Tongue (tissue), 3 donors: ENCODE measurements at places on chromosomes 3 and 15. TPM values are rescaled to one million over a fixed set of nuclear protein-coding genes. Genes with fewer than 3 reads are reported as not detected.

The C3orf22 gene
- total RNA-seq: not detected

DNA sequence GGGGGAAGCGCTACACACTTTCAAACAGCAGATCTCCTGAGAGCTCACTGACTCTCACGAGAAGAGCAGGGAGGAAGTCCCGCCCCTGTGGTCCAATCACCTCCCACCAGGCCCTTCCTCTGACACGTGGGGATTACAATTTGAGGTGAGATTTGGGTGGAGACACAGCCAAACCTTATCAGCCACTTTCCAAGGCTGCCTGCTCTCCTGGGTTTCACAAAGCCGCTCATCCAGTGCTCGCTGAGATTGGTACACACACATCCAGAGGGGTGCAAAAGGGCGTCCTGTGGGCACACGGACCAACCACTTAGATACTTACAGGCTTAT, 23.1 kb downstream of the XXYLT1 start:
- no peak for DNase-seq

The GPR160 gene
- 1.3 TPM for total RNA-seq

The CFAP100 gene
- not detected for total RNA-seq

DNA sequence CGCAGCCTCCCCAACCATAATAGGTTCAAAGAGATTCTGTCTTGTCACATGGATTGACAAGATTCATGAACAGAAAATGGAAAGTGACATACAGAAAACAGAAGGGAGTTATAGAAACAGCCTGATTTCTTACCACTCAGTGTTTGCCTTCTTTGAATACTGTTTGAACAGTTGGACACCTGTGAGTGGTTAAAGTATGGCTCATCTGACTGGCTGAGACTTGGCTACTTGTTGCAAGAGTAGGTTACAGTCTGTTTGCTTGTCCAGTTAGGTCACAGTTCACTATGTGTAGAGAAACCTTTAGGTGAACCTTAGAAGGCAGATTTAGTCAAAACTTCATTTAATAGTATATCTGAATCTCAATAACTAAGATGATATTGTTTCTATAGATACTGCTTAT, 1003.9 kb upstream of the EPHA6 start:
- no peak for DNase-seq

DNA sequence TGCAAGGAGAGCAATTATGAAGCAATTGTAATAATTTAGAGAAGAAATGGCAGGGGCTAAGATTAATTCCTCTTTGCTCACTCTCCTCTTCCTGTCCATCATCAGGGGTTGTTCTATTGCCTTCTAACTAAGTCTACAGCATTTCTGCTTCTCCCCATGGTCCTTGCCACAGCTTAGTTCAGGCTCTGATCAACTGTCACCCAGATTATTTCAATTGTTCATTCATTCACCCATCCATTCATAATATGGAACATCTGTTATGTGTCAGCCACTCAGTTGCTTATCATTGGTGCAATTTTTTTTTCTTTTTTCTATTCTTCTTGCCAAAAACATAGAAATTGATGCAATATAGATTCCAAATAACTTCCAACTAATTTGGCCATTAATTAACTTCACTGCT, 93.2 kb downstream of the CD47 start:
- no peak for DNase-seq

The HIGD2B gene
- total RNA-seq: not detected

The MFGE8 gene
- total RNA-seq: 53.5 TPM

The PLCB2 gene
- total RNA-seq: 8.7 TPM

The RAB6B gene
- total RNA-seq: 5.8 TPM

- DNase-seq: peak; percentile 78
Observed at GRCh38 chr15:57213862-57214261, 162.4 kb upstream of the CGNL1 start.

DNA sequence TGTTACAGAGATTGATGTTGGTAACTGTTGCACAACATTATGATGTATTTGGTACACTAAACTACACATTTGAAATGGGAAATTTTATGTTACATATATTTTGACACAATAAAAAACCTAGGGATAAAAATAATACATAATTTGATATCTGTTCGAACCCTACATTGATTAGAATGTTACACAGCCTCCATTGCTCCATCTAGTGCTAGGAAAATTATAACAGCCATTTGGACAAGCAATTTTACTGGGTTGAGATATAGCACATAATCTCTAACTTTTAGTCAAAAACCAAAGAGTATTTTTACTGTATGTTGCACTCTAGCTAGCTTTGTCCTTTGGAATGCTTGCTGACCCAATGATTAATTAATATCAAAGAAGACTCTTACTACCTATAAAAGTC, 108.1 kb downstream of the LSAMP start:
- no peak for DNase-seq

GRCh38 chr3:50150863-50151686, 4.0 kb upstream of the SEMA3F start:
- DNase-seq: peak; percentile 90

The GUCA1C gene
- total RNA-seq: not detected

The IL20RB gene
- 5.4 TPM for total RNA-seq

- no peak for DNase-seq
Observed at GRCh38 chr3:17800232-17800631, 57.8 kb upstream of the TBC1D5 start.

GRCh38 chr3:43144761-43145490, 39.0 kb upstream of the POMGNT2 start:
- no peak for DNase-seq

- DNase-seq: peak; percentile 73
Observed at GRCh38 chr3:130640027-130640426, 106.6 kb downstream of the PIK3R4 start.

GRCh38 chr3:164479406-164479805, 598.9 kb downstream of the SI start:
- DNase-seq: no peak

DNA sequence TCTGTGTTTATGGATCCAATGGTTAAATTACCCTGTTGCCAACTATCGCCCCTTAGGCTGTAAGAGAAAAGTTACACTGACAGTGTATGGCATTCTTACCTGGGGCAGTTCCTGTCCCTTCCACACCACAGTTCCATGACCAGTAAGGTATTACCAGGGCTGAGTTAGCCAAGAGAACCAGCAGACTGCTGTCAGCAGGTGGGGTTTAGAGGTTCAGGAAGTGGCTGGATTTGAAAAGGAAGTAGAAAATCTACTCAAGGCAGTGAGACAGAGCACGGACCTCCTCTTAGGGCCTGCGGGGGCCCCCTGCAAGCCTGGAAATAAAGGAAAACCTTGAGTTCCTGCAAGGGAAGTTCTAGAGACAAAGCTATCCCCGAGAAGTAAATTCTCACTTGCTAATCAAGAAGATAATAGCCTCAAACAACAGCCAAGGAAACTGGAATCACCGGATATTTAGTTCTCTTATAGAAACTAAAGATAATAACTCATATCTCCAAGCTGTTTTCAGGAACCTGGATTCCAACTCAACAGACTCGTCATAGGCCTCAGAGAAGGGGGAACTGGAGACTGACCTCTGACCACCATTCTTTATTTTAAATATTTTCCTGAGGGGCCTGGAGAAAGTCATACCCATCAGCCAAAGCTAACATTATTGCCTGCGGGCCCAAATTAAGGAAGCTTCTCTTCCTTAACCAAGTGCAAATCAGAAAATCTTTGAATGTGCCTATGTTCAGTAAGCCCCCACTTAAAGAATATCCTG, 161.7 kb downstream of the ANXA2 start:
- DNase-seq: no peak

DNA sequence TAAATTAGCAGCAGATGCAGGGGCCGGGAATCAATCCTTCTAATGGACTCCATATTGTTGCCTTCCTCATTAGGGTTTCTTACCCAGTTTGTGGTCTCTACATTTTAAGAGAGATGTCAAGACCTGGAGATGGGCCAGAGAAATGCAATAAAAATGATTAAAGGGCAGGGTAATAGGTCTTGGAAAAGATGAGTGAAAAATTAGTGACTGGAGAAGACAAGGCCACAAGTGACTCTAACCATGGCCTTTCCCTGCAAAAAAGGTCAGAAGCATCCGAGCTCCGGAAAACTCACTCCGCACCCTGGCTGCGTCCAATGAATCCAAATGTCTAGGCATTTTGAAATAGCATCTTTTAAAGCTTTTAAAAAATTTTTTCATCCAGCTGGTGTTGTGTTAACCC, 152.8 kb downstream of the ARRDC4 start:
- DNase-seq: no peak

DNA sequence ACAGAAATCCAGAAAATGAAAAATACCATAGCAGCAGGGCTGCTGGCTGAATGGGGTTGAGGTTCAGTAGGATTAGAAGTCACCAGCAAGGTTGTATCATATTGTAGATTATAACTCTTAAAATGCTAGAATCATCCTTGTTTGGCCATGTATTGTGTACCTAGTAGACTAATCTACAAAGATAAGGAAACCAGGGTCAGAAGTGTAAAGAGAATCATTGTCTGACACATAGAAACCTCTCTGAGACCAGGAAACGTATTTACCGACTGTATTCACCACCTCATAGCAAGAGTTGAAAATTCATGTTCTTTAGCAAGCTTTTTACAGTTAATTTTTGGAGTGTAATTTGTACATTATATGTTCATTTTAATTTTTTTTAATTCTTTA, 168.8 kb downstream of the ECT2 start:
- no peak for DNase-seq

The TIMP4 gene
- 1.1 TPM for total RNA-seq

- peak; percentile 76 for DNase-seq
Observed at GRCh38 chr3:197224034-197224444, 74.4 kb downstream of the DLG1 start.

DNA sequence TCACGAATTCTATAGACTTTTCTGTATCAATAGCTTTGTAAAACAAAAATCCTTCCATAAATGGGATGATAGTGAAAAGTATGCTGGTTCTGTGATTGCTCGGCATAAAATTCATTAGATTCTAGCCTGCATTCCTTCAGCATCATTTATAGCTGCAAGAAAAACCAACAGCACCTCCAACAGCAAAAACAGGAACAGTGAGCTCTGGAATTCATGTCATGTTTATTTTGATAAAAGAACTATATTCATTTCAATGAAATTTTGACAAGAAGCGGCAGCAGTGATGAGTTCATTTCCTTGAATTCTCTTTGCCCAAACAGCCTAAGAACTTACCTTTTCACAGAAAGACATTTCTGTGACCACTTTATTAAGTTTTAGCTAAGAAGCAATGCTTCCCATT, 515.2 kb upstream of the CCDC54 start:
- peak; percentile 56 for DNase-seq

The AP3B2 gene
- 1.3 TPM for total RNA-seq

The EHHADH gene
- 3.8 TPM for total RNA-seq

GRCh38 chr3:114974387-114974786, 172.7 kb downstream of the ZBTB20 start:
- DNase-seq: no peak

The SERINC4 gene
- 0.10 TPM for total RNA-seq

The PPP1R14D gene
- not detected for total RNA-seq
